Activated CD8-positive, alpha-beta memory T cell treated with anti-CD3 and anti-CD28 coated beads for 4 hours (primary cell): ENCODE measurements at places on chromosomes 2 and 18.
A peak's percentile ranks its signal among the peaks of the same experiment; 100 is the strongest.

GRCh38 chr2:159616286-159616701, at the start of gene BAZ2B:
Gene BAZ2B (minus strand): TSS chr2:159616548. CDS start chr2:159478719, 137,829 bp downstream.
- no peak for DNase-seq

GRCh38 chr2:205778356-205778755, 96.1 kb downstream of the NRP2 start:
- no peak for DNase-seq

DNA sequence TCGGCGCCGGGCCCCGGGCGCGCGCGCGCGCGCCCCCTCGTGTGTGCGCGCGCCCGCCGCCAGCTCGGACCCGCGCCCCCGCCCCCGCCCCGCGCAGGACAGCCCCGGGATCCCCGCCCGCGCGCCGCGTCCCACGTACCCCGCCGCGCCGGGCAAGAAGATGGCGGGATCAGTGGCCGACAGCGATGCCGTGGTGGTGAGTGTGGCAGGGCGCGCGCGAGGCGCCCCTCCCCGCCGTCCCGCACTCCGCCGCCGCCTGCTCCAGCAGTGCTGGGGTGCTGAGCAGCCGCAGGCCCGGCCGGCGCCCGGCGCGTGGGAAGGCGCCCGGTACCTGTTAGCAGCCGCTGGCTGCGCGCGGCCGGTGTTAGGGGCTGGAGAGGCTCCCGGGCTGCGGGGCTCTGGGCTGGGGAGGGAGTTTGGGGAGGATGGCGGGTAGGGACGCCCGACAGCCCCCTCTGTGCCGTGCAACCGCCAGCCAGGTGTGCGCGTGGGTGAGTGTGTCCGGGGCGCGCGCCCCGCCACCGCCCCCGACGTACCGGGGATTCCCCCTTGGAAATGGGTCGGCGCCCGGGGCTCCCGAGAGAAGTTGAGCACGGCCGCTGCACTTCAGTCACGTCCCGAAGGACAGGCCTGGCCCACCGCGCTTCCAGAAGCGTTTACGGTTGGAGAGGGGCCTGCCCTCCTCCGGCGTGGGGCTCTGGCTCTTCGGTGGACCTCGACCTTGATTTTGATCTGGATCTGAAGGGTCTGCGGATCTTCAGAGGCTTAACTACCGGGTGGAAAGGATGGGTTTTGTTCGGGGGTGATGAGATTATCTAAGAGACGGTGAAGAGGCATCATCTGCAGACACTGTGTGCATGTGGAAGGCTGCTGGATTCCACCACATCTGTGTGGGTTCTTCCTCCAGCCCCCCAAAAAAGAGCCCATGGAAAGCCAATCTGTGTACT, 697 bp downstream of the LGALSL start:
- DNase-seq, result peak; percentile 8

DNA sequence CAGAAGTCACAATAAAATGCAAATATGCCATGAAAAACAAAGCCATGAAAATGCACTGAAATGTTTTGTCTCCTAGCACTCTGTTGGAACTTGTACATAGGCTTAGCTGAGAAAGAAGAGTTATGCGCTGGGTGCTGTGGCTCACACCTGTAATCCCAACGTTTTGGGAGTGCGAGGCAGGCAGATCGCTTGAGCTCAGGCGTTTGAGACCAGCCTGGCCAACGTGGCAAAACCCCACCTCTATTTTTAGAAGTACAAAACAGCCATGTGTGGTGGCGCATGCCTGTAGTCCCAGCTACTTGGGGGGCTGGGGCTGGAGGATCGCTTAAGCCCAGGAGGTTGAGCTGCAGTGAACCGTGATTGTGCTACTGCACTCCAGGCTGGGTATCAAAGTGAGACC, 39.9 kb downstream of the IRS1 start:
- DNase-seq, result no peak

- DNase-seq, result no peak
Measured at GRCh38 chr2:24721470-24721869, 71.7 kb downstream of the PTRHD1 start.

- DNase-seq, result no peak
Measured at GRCh38 chr2:178152977-178153376, 40.7 kb downstream of the RBM45 start.

DNA sequence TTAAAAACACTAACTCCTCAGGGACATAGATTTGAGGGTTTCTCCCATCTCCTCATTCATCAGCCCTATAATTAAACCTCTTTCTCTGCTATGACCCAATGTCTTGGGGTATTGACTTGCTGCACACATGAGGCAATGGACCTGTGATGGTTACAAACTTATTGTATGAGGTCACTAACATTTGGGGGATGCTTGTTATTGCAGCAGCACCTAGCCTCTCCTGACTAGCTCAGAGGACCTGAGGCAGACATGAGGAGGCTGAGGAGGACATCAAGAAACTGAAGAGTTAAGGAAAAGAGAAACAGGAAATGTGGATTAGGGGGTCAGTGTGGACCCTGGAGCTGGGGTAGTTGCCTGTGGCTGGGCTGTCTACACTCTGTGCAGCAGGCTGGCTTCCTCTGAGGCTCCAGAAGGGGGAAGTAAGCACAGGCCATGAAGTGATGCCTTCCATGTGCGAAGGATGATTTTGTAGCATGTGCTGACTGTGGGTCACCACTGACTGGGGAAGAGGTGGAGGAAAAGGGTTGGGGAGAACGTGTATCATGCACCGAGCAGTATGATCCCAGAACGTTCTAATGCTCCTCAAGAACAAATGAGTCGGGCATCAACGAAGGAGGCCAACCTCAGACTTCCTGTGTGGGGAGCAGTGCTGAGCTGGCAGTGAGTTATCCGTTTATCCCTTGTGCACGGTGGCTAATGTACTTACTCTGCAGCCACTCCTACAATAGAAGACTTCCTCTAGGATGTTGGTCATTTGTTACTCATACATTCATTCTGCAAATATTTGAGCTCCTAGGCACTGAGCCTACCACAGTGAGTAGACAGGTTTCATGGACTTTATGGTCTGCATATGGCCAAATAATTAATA, 42.1 kb upstream of the RFX8 start:
- no peak for DNase-seq

DNA sequence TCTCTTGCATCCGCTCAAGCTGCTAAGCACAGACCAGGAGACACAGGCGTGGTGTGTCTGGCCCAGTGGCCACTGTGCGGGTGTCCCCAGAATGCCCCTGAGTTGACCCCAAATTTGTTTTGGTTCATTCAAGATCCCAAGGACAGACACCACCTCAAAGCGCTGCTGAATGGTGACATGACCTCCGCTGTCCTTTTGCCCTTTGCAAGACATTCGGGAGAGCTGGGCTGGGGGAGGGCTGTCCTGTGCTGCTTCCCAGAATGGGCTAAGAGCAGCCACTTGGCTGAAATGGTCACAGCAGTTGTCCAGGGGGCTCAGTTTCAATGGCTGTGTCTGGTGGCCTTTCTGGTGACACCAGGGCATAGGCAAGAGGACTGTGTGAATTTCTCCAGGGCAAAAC, 84.1 kb downstream of the SMIM21 start:
- no peak for DNase-seq

DNA sequence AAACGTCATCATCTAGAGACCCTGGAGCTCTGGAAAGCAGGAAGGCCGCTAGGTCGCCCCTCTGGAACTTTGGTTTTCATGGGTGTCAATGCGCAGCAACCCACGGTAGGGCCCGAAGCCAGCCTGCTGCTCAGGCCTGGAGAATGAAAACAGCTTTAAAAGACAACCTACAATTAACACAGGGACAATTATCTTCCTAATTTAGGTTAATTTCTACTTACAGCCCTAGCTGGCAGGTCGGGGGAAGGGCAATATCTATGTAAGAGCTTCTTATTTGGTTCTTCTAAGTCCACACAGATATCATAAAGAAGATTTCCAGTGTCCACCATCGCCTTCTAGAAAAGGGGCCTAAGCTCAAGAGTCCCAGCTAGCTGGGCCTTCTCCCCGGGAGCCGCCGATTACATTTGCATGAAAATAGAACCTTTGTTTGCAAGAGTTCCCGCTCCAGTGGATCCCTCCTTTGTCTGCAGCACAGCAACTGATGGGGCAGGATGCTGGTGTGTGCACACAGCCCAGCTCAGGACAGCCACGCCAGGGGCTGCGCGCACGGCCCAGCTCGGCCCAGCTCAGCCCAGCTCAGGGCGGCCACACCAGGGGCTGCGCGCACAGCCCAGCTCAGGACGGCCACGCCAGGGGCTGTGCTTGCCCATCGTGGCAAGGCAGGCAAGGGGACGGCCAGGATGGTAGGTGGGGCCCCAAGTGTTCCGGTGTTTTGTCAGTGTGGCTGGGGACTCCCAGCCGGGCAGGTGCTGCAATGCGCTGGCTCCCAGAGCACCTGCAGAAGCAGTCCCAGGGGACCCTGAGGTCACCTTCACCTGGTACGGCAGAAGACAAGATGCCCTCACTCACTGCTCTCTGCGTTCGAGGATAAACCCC, 109.1 kb downstream of the HDAC4 start:
- no peak for DNase-seq

GRCh38 chr18:55452123-55452611, 135.8 kb downstream of the TCF4 start:
- DNase-seq, result no peak

DNA sequence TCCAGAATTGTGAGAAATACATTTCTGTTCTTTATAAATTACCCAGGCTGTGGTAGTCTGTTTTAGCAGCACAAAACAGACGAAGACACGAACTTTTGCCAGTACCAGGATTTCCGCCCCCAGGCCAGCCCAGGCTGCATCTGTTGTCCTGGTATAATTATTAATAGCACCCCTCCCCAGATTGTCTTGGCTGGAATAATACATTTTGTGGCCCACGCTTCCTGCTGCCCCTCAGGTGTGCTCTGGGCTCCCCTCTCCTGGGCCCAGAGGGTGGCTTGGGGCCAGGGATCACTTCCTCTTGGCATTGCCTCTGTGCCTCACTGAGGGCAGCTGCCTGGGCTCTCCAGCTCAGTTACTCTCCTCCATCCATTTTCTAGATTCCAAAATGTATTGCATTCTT, 102.1 kb upstream of the HS6ST1 start:
- DNase-seq, result no peak

DNA sequence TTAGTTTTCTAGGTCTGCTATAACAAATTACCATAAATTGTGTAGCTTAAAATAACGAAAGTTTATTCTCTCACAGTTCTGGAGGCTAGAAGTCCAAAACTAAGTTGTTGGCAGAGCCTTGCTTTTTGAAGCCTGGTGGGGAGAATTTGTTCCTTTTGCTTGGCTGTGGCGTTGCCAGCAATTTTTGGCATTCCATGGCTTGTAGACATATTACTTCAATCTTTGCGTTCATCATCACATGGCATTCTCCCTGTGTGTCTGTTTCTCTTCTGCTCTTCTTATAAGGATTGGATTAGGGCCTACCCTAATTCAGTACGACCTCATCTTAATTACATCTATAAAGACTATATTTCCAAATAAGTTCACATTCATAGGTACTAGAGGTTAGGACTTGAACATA, 217.7 kb downstream of the MBD5 start:
- DNase-seq, result no peak

- DNase-seq, result no peak
Measured at GRCh38 chr2:30436859-30437435, 10.1 kb upstream of the LCLAT1 start.

GRCh38 chr2:98552499-98553179, 55.7 kb downstream of the COA5 start:
- DNase-seq, result no peak

GRCh38 chr2:45781464-45781811, 130.0 kb downstream of the PRKCE start:
- no peak for DNase-seq

DNA sequence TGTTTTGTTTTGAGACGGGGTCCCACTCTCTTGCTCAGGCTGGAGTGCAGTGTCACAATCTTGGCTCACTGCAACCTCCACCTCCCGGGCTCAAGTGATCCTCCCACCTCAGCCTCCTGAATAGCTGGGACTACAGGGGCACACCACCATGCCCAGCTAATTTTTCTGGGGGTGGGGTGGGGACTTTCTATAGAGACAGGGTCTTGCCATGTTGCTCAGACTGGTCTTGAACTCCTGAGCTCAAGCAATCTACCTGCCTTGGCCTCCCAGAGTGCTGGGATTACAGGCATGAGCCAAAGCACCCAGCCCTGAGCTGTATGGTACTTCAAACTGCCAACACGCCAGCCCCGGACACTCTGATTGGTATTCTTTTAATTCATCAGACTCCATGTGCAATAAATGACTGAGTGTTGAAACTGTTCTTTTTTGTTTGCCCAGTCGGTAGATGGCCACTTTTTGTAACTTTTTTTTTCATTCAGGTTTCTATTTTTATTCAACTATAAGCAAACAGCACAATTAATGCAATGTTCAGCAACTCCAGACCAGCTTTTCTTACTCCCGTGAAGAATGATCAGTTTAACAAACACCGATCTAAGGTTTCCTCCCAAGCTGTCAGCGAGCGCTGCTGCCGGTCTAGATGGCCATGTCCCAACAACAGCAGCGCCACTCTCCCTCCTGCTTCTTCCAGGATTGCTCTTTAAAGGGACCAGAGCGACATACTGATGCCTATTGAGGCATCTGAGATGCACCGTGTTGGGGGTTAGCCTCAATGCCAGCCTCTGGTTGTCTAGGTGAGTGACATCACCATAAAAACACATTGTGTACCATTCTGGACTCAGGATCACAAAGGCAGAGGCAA, 12.5 kb upstream of the TGOLN2 start:
- DNase-seq, result no peak

DNA sequence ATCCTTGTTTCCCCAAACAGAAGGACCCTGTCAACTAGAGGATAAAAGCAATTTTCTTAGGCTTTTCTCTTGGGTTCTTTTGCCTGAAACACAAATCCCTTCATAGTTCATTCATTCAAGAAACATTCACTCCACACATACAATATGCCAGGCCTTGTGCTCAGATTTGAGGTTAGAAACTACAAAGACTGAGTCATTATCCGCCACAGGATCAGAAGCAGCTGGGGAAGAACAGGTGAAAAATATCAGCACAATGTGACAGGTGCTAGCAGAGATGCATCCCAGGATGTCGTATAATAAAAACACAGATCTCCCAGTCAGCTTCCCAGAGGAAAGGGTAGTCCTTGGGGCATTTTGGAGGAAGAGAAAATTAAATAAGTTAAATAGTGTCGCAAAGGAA, 172.4 kb downstream of the LRATD1 start:
- no peak for DNase-seq

- no peak for DNase-seq
Measured at GRCh38 chr2:207394812-207395534, 134.8 kb upstream of the CREB1 start.

DNA sequence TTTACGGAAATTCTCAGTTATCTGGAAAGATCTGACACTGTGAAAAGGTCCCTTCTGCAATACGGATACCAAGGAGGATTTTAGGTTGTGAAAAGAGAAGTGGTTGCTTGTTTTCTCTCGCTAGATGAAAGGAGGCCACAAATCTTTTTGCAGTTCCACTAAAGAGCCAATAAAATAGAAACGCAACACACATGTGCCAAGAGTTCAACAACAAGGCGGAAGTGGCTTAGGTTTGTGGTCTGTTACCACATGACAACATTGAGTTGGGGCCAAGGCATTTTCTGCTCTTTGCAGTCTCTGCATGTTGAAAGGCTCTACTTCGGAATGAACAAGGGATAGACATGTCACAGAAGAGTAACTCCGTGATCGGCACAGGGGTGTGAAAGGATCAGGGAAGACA, 115.7 kb upstream of the OSR1 start:
- DNase-seq, result no peak

- DNase-seq, result no peak
Measured at GRCh38 chr2:203846490-203847105, 21.0 kb upstream of the CTLA4 start.
